ENCODE measurements at places on chromosomes 1 and 21.

- no peak for DNase-seq
Observed at GRCh38 chr1:2230781-2231531, 2.8 kb downstream of the SKI start.

- DNase-seq, result no peak
Observed at GRCh38 chr1:242813490-242814091, 289.1 kb upstream of the PLD5 start.

GRCh38 chr1:222794656-222795474 lies 20.0 kb upstream of the DISP1 start:
- no peak for DNase-seq

GRCh38 chr1:34115233-34115632 lies 49.8 kb downstream of the CSMD2 start:
- no peak for DNase-seq

GRCh38 chr1:177243773-177244172 lies 73.0 kb downstream of the BRINP2 start:
- DNase-seq, result no peak

DNA sequence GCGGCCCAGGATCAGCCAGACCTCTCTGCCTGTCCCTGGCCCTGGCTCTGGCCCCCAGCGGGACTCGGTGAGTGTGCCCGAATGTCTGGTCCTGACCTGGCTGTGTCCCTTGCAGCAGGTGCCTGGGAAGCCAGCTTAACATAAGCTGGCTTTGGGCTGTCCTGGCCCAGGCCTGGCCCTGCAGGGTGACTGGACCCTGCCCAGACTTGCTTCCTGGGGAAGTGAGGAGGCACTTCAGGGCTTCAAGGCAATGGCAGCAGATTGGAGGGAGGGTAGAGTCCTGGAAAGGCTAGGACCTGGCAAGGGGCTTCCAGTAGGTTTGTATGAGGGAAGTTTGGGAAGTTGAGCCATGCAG lies 16.4 kb downstream of the RPS6KA1 start:
- no peak for DNase-seq

GRCh38 chr1:6646499-6647148 lies 22.0 kb downstream of the THAP3 start:
- DNase-seq, result no peak

GRCh38 chr1:41542196-41542930 lies 57.9 kb upstream of the EDN2 start:
- no peak for DNase-seq

GRCh38 chr21:29053011-29053553 lies 20.4 kb downstream of the CCT8 start:
- DNase-seq, result no peak

DNA sequence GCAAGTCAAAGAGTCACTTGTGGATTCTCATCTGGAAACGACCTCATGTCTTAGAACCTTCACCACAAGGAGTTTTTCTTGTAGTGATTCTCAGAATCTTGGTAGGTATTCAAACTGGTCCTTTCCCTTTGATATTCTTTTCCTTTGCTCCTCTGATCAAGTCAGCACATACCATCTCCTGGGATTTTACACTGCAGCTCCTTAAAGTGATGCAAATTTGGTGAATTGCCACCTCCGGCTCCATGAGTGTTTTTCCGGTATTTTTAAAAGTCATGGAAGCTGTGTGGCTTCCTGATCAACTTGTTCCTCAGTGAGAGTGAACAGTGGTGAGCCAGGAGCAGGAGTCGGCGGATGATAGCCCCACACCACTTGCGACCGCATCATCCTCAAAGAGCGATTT lies 182.1 kb upstream of the DAB1 start:
- DNase-seq, result no peak

GRCh38 chr1:168617974-168618750 lies 41.8 kb downstream of the XCL1 start:
- DNase-seq, result no peak

DNA sequence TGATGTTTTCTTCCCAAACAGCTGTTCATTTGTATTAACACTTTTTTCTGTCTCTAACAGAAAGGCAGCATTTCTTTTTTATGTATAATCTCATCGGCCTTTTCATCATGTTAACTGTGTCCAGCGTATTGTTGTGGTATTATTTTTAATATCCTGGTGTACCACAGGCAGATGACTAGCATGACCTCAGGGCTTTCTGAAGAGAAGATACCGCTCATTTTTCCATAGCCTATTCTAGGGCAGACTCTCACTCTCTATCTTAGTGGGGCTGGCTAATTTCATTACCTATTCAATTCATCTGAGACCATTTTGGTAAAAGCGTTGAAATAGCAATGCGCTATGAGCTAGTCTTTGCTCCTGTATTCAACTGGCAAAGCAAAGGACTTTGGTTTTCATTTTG lies 209.9 kb downstream of the SDCCAG8 start:
- DNase-seq, result no peak

GRCh38 chr1:87144316-87144895 lies 184.3 kb upstream of the LMO4 start:
- DNase-seq, result no peak

- no peak for DNase-seq
Observed at GRCh38 chr1:21325731-21326387, 35.6 kb upstream of the ECE1 start.

DNA sequence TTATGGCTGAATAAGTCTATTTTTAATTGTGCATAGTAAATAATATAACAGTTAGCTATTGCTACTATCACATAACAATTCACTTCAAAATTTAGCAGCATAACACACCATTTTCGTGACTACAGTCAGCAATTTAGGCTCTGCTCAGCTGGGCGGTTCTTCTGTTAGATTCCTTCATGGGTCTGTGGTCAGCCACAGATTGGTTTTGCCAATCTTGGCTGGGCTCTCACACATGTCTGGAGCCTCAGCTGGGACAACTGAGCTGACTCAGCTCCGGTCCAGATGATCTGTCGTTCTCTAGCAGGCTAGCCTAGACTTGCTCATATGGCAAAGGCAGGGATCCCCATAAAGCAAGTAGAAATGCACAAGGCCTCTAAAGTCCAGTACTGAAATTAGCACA lies 15.1 kb upstream of the CDC42BPA start:
- no peak for DNase-seq

GRCh38 chr1:81220614-81221071 lies 580.1 kb upstream of the ADGRL2 start:
- DNase-seq, result no peak

GRCh38 chr1:20271498-20272400 lies 18.9 kb upstream of the VWA5B1 start:
- DNase-seq, result no peak

DNA sequence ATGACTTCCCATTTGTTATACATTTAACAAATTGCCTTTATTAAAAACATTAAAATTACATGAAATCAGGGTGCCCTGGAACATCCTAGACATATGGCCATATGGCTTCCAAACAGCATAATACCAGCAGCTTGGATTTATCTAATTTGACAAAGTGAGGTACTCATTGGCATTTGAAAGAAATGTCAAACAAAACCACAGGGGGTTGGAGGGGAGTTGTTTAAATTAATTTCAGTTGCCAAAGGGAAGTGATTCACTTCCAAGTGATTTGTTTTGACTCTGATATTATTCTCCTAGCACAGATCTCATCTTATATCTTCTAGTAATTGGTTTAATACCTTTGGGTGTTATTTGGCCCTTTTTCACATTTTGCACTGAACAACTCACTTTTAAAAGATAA lies 24.5 kb upstream of the POU2F1 start:
- DNase-seq, result no peak

- no peak for DNase-seq
Observed at GRCh38 chr1:53621144-53621543, 117.8 kb downstream of the GLIS1 start.

- DNase-seq, result peak; percentile 51
Observed at GRCh38 chr1:110783292-110783918, 89.5 kb upstream of the CD53 start.

DNA sequence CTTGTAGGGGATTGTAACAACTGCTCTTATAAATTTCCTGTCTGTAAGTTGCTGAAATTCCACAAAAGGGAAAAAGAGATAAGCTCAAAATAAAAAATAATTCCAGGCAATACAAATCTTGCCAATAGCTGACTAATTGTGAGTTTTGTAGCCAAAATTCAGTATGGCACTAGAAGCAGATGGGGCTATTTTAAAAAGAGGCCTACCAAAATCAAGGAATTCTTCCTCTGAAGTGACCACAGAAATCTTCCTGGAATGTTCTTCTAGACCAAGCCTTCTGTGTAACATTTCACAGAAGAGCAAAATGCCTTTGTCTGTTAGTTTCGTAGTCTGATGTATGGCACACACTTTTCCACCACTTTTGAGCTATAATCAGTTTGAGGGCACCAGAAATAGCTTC lies 127.6 kb downstream of the CYYR1 start:
- DNase-seq, result no peak

DNA sequence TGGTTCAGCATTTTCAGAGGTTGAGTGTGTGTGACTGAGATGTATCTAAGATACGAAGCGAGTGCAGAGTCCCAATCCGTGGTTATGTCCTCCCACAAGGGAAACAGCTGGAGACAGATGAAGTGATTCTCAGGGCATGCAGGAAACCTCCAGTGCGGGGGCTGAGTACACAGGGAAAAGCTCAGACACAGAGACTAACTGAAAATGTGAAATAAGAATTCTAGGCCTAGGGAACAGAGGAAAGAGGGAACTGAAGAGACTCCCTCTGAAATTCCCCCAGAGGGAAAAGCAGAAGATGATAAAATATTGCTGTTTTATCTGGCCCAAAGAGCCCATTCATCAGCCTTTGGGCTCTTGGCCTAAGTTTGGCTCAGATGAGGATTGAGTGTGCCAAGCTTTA lies 116.8 kb downstream of the LRRC53 start:
- no peak for DNase-seq

- DNase-seq, result no peak
Observed at GRCh38 chr1:37606481-37607263, 10.9 kb upstream of the GNL2 start.

GRCh38 chr1:30290581-30290980 lies 432.8 kb downstream of the MATN1 start:
- no peak for DNase-seq

- no peak for DNase-seq
Observed at GRCh38 chr1:118692143-118692542, 296.0 kb downstream of the TBX15 start.

- no peak for DNase-seq
Observed at GRCh38 chr1:203537806-203538464, 44.0 kb downstream of the OPTC start.

DNA sequence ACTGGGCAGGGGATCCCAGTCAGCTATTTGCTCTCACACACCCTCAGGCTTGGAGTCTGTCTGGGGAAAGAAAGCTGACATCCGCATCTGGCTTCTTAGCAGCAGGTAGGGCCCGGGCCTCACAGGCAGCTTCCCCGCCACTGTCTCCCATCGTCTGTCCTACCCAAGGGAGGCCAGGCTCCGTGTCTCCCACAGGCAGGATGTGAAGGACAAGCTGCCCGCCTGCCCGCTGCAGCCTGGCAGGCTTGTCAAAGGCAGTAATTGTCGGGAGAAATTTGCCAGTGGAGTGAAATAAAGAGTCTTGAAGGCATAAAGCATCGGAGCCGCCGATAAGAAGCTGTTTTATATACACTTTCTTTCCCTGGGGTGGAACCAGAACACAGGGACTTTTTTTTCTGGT lies 44.0 kb upstream of the DISP3 start:
- no peak for DNase-seq

GRCh38 chr1:5685446-5686040 lies 306.7 kb downstream of the NPHP4 start:
- no peak for DNase-seq

- no peak for DNase-seq
Observed at GRCh38 chr21:35860189-35860869, 200.0 kb downstream of the SETD4 start.

- DNase-seq, result no peak
Observed at GRCh38 chr21:44870748-44871495, 2.6 kb downstream of the PTTG1IP start.
